ENCODE measurements at places on chromosomes 16 and 17.

GRCh38 chr16:30609002-30609925, 925 bp downstream of the ZNF689 start:
- peak; percentile 38 for DNase-seq

GRCh38 chr17:1260086-1260769, 10.0 kb upstream of the BHLHA9 start:
- no peak for DNase-seq

DNA sequence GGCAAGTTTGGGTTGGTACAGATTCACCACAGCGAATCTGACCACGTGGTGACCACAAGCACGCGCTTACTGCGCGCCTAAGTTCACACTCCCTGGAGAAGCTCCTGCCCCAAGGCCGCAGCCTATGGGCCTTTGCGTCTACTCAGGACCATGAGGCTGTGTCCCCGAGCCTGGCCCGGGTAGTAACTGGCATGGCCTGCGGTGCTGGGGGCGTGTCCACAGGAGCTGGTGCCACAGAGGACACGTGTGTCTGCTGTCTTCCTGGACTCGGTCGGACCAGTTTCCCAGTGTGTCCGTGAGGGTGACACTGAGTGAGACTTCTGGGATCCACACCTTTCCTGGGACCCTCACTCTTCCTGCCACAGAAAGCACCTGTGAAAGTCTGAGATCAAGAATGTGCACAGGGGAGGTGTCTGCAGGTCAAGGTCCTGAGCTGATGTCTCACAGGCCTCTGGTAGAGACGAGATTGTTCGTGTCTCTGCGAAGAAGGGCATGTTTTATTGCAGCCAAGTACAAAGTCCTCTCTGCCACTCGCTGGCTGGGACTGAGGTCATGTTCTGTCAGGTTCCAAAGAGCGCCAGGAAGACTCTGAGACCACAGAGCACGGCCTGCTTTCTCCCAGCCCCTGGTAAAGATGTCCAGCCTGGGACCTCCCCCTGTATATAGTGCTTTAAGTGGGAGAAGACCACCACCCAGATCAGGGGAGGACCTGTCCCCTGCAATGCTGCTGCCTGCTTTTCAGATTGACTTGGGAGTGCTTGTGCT, 25.2 kb upstream of the CAPN15 start:
- DNase-seq, result no peak

DNA sequence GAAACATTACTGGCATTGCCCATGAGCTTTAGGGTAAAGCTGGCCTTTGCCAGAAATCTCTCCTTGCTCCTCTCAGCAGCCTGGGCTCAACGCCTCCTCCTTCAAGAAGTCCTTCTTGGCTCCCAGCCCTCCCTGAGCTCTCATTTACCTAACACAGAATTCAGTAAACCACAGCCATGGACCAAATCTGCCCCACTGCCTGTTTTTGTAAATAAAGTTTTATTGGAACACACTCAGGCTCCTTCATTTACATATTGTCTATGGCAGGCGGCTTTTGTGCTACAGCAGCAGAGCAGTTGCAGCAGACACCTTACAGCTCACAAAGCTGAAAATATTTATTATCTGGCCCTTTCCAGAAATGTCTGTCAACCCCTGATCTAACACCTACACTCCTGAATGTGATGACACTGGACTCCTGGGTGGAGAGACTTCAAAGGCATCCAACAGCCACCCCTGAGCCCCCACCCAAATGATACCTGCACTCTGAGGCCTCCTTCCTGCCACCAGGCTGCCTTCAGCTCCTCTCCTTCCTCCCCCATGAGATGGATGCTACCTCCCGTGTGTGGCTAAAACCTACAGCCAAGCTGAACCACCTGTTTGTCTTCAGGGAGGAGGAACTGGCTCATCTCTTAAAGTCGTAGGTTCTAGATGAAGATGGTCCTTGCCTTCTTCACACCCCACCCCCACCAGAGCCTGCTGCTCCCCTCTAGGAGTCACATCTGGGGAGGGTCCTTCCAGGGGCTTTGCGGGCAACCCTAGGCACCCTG, 41.6 kb downstream of the PIMREG start:
- DNase-seq, result no peak

GRCh38 chr17:78990349-78991016, 10.8 kb upstream of the LGALS3BP start:
- no peak for DNase-seq

- no peak for DNase-seq
Observed at GRCh38 chr17:50181591-50182560, 16.1 kb downstream of the SGCA start.

GRCh38 chr17:55420067-55420775, 1.4 kb downstream of the MMD start:
- no peak for DNase-seq

- no peak for DNase-seq
Observed at GRCh38 chr17:32445971-32446370, 1.7 kb downstream of the PSMD11 start.

- DNase-seq, result peak; percentile 52
Observed at GRCh38 chr16:14249291-14250032, 178.3 kb downstream of the MRTFB start.

GRCh38 chr16:17380613-17381012, 90.1 kb downstream of the XYLT1 start:
- DNase-seq, result no peak

- no peak for DNase-seq
Observed at GRCh38 chr17:44079877-44080821, 9.6 kb downstream of the G6PC3 start.

DNA sequence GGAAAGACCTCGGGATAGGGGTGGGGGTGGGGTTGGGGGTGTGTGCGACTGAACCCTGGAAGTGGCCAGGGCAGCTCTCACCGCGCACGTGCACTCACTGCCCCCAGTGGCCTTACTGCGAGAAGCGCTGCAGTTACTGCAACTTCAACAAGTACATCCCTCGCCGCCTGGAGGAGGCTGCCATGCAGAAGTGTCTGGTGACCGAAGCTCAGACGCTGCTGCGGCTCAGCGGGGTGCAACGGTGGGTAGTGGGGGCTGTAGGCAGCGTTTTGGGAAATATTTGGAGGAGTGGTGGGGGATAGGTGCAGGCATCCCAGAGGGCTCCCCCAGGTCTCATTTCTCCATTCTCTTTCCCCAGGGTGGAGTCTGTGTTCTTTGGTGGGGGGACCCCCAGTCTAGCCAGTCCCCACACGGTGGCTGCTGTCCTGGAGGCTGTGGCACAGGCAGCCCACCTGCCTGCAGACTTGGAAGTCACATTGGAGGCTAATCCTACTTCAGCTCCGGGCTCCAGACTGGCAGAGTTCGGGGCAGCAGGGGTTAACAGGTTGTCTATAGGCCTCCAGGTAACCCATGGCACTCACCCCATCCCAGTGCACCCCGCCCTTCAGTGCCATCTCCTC, 972 bp downstream of the RSAD1 start:
- peak; percentile 87 for DNase-seq

- DNase-seq, result peak; percentile 81
Observed at GRCh38 chr17:69246726-69247375, 18.2 kb upstream of the ABCA10 start.

All from brain (organoid and tissue), 16 donors.